ENCODE measurements at places on chromosomes 4 and X.

- no peak for DNase-seq
These were observed 14.8 kb upstream of the PAQR3 start for GRCh38 chr4:78953769-78954666.

DNA sequence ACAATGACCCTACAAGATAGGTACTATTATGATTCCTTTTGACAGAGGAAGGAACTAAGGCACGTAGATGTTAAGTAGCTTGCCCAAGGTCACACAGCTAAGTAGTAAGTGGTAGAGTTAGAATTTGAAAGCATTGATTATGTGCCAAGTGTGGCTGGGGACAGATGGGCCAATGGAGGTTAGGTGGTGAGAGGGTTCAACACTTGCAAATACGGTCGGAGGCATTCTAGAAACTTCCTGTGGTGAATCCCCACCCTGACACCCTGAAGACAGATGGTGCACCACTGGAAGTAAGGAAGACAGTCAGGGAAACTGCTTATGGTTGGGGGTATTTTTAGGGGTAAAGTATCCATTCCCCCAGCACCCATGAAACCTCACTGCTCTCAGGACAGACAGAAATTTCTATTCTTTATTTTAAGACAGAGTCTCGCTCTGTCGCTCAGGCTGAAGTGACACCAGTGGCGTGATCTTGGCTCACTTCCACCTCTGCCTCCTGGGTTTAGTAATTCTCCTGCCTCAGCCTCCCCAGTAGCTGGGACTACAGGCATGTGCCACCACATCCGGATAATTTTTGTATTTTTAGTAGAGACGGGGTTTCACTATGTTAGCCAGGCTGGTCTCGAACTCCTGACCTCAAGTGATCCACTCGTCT is 142.5 kb downstream of the RASL11B start:
- DNase-seq = no peak

DNA sequence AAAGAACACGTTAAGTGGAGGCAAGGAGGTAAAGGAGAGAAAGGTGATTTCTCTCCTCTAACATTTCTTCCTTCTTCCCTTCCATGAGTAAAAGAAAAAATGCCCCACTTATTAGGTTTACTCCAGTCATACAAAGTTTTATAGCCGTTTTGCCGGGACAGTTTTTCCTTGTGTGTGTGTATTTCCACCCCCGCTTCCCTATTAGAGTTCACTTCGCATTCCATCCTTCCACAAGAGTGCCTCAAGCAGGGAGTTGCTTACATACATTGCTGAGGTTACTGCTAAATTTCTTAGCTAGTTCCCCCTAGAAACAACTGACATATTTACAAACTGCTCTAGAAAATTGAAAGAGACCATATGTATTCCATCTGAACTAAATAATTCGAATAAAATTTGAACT is 45.2 kb upstream of the BMP15 start:
- DNase-seq = no peak

DNA sequence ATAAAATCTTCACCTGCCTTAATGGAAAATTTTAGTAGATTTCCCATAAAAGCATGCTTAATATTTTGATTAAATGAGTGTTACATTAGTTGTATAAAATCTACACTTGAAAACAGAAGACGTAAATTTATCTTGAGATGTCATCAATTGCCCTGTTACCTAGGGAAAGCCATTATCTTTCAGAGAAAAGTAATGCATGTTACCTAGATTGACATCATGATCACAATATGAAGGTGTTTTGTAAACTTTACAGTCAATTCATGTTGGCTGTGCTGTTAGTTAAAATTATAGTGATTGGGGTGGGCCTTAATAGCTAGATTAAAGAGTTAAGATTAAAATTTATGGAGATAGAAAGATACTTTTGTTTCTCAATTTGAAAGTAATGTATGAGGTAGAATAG is 293.2 kb upstream of the PCDH18 start:
- DNase-seq = no peak

GRCh38 chr4:105598787-105599186 is 46.4 kb downstream of the ARHGEF38 start:
- no peak for DNase-seq

GRCh38 chr4:53752124-53752523 is 160.8 kb upstream of the LNX1 start:
- DNase-seq = no peak

DNA sequence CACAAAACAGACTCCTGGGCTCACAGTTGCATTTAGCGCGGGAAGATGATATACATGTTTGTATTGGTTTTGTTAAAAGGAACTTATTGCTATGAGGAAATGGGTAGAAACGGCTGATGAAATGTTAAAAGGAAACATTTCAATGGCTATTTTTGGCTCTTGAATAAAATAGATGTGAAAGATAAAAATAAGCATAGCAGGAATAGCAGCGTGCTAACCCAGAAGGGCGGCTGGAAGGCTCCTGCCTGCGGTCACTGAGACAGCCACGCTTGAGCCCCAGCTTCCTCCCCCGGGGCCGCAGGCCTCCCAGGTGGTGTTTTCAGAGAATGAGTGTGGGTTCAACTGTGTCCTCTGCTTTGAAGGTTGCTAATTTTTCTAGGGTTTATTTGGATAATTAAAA is 35.0 kb upstream of the CLCN4 start:
- DNase-seq = no peak

DNA sequence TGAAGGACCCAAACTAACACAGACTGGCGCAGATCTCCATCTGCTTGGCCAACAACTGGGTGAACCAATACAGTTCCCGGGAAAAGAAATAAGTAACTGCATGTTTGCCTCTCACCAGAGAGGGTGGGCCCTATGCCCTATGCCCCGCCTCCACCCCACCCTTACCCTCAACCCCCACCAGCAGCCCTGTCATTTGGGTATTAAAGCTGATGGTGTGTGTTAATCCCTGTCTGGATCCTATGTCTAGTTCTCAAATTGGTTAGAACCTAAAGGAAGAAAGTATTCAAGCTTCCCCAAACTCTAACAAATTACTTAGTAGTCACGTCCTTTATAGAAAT is 19.0 kb downstream of the SMPX start:
- DNase-seq = no peak

DNA sequence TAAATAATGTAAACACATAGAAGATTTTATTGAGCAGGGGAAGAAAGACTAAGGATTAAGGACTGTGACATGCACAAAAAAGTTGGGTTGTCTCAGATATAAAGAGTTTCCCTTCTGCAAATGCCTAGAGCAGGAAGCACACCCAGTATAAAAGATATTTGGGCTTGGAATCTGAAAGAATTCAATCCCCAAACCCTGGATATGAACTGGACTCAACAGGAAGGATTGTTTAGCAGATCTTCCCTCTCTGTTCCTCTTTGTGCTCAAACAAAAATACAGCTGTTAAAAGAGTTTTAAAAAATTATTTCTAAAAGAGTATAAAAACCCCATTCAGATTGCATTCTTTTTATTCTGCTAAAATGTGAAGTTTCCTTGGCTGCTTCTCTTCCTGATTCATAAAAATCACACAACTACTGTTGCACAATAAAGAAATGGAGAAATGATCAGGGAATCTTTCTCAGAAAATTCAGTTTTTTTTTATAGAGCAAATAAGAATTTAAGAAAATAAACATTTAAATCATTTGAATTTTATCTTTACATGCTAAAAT is 71.4 kb downstream of the PDLIM5 start:
- no peak for DNase-seq

GRCh38 chrX:64188901-64189300 is 16.6 kb downstream of the AMER1 start:
- no peak for DNase-seq

DNA sequence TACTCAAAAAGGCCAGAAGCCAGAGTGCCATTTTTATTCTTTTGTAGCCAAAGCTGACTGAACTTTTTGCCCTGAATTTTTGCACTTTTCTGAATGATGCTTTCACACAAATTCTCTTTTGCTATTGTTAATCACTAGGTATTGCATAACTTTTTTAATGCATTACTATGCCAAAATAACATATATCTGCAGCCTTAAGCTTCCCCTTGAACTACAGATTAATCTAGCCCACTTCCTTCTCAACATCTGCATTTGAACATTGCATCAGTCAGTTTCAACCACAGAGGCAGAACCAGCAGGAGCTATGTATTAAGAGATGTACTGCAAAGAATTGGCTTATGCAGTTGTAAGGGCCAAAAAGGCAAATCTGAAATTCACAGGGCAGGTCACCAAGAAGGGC is 197.6 kb upstream of the GYPA start:
- no peak for DNase-seq
